ENCODE measurements at places on chromosomes 3 and 15.

GRCh38 chr15:29631076-29632070, 190.9 kb downstream of the TJP1 start:
- no peak for DNase-seq

DNA sequence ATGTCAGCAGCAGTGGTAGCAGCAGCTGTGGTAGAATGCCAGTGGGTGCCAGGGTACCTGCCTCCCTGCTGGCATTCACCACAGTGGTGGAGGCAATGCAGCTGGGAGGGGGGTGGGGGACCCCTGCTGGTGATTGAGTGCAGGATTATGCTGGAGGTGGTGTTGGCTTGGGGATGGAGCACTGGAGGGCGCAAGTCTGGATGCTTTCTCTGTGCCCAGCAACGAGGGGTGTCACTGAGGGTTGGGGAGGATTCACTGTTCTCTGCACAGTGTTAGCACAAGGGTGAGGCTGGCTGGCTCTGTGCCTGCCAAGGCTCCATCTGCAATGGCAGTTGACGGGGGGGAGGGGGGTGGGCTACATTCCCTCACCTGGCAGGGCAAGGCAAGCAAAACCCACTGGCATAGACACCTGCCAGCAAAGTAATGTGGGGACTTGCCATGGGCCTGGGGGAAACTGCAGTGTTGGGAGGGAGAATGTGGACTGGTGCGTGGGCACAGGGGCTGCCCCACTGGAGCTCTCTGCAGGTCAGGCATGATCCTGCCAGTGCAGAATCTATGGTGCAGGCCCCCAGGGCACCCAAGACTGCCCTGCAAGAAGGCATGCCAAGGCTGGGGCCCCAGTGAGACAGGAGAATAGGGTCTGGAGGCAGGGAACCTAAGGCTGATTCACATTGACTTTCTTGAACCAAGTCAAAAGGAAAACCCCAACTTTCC, 64.3 kb downstream of the MINDY4B start:
- DNase-seq = no peak

GRCh38 chr15:91027677-91028076, 5.3 kb upstream of the VPS33B start:
- no peak for DNase-seq

DNA sequence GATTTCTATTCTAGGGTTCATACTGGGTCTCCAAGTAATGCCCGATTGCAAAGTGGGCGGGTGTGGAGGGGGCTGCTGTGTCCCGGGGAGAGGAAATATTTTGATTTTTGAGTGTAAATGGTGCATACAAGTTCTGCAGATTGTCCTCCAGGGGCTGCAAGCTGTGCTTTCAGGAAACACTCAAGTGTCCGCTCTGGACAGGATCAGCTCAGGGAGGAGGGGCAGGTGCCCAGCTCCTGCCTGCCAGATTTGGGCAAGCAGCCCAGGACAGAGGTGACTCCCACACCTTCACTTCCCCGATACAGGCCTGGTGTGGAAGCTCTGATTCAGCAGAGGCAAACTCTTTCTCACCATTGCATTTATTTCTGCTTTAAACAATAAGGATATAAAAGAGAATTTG, 142.7 kb downstream of the ALDH1A2 start:
- no peak for DNase-seq

DNA sequence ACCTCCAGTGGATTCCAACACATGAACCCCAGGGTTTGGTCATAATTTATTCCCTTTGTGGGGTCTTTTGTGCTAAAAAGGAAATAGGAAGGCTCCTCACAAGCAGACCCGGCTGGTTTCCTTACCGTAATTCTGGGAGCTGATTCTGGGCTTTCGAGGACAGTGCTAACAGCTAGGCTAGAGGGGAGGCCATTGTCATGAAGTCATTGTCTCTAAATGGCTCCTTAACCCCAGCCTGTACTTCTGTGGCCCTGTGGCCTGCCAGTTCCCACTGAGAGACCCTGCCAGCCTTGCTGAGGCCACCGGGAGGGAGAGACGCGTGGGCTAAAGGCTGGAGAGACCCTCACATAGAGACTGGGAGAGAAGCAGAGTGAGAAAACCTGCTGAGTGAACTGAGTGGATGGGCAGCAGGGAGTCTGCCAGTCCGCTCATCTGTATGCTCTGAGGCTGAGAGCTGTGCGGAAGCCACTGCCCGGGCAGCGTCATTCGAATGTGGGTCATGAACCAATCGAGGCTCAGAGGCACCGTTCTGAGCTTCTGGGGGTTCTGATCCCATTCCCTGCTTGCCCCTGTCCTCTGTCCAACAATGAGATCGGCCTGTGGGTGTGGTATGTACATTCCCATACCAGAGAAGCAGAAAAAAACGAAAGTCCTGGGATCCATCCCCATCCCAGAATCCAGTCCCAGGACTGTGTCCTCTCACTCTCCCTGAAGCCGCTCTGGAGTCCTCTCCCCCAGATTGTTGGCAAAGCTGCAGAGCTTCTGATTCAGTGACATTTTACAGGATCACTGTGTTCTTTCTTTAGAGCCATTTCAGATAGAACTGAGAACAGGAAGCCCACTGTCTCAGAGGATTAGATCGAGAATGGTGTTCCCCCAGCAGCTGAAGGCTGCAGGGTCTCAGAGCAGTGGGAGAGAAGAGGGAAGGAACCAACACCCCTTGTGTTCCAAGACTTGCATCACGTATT, 21.3 kb upstream of the DGKG start:
- no peak for DNase-seq

DNA sequence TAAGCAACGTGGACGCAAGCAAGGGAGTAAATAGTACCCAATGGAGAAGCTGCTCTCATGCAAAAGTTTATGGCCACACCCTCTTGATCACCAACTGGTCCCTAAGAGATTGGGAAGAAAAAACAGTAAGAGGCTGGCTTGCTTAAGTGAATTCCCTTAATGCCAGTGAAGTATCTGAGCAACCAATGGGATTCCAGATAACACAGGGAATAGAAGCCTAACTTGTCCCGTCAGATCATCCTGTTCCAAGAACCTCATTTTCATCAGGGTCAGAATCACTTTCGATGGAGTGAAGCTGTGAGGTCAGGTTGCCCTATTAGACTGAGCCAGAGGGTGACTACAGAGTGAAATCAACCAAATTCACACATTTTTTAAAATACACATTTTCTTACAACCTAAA, 104.3 kb downstream of the CD47 start:
- DNase-seq = no peak

GRCh38 chr15:59313641-59314332, 58.9 kb downstream of the MYO1E start:
- no peak for DNase-seq

DNA sequence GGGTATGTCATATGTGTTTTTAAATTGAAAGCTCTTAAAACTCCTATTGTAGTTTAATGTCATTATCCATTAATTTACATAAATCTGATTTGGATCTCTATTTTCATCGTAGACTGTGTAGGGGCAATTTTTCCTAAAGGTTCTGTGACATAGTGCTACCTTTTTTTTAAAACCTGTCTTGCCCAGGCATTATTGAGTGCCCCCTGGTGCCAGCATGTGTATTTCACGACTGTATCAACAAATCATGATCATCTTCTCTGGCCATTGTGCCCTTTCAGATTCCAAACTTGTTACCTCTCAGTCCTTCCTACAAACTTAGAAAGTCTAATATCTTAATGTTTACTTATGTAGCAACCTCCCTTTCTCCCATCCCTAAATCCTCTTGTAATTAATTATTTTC, 97.2 kb upstream of the FLNB start:
- no peak for DNase-seq

DNA sequence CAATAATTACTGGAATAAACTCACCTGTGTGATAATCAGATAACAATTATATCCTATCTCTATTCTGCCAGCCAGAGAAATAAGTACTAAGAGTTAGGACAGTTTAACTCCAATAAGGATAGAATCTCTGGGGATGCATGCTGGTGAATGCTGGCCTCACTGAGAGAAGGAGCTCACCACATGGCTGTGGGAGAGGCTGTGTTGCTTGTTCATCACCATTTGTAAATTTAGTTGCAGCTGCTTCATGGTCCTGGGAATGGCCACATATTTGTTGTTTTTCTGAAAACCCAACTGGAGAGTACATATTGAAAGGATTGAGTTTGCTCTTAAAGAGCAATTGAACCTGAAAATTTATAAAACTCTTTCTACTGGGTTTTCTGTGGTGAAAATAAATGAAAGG, 207.3 kb downstream of the NECTIN3 start:
- DNase-seq = no peak

DNA sequence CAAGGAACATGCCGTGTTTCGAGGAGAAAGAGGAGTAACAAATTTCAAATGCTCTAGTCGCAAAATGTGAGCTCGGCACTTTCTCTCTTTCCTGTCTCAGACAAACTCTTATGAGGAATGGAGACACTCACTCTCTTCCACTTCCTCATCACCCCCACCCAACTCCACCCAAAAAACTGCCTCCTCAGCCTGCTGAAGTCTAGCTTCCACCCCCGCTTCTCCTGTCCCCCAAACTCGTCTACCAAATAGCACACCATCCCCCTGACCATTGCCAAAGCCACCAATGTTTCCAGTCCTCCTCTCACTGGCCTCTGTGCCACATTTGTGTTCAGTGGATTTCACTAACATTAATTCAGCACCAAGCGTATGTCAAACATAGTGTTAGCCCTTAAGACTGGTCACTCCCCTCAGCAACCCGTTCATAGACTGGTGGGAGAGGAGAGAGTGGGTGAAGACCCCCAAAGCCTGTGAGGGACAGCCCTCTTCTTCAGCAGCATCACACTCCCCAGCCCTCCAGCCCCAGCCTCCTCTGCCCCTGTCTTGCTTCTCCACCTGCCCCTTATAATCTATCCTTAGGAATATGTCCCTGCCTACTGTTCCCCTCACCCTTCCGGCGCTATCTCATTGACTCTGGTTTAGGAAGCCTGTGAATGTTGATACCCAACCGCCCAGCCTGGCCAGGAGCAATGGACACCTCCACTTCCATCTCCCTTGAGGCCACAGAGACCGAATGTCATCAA, 77.3 kb downstream of the FAM174B start:
- no peak for DNase-seq

GRCh38 chr3:23762759-23763477, 42.8 kb upstream of the UBE2E1 start:
- no peak for DNase-seq

DNA sequence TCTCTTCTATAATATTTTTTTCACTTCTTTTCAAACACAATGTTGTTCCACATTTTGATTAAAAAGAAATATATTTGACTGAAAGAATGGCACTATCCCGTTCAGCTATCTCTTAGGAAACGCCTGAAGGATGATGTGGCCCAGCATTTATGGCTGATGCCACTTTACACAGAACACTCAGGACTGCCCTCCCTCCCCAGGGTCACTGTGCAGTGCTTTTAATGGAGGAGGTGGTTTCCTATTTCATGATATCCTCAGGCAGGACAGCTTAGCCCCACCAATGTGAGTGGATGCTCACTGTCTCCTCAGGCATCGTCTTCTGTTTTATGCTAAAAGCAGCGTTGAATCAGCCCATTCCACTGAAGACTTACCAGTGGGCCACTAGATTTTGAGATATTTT, 135.9 kb downstream of the KCNAB1 start:
- no peak for DNase-seq

- no peak for DNase-seq
These were observed 38.8 kb downstream of the CBLB start for GRCh38 chr3:105829871-105830622.

GRCh38 chr3:54215521-54215920, 93.2 kb downstream of the CACNA2D3 start:
- DNase-seq = no peak

DNA sequence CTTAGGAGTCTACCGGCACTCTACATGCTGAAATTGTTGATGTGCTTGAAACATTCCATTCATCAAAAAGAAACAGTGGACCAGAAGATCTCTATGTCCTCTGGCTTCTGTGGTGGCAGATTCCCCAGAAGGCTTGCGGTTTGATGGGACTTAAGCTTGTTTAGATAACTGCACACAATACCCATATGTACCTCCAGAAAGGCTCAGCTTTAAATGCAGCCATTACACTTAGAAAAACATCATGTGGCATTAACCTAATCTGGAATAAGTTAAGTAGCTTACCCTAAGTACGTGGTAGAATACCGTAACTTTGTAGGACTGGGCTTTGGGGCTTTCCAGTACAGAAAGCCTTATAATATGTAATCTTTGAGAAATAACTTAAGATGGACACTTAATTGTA, 187.3 kb downstream of the RBMS3 start:
- no peak for DNase-seq

- no peak for DNase-seq
These were observed 303.4 kb downstream of the ZNF621 start for GRCh38 chr3:40827942-40828688.

DNA sequence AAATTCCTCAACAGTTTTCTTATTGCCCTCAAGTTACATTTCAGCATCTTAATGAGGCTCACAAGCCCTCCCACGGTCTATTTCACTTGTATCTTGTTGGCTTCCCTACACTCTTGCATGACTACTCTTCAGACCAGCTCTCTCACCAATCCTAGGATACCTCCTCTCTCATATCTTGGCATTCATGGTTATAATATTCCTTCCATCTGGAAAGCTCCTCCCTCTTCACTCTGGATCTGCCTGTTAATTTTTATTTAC, 8.5 kb upstream of the CCDC80 start:
- no peak for DNase-seq

Measured in stimulated activated CD4-positive, alpha-beta T cell treated with anti-CD3 and anti-CD28 coated beads, Interleukin-4, amount 100 ng/mL, for 4 hours (primary cell).